ENCODE measurements at places on chromosomes 5 and 9.

- no peak for DNase-seq
Measured at GRCh38 chr9:89975630-89976029, 370.8 kb downstream of the GADD45G start.

- no peak for DNase-seq
Measured at GRCh38 chr9:4059437-4059836, 240.4 kb downstream of the GLIS3 start.

GRCh38 chr9:84123648-84124406 lies 143.2 kb downstream of the RMI1 start:
- DNase-seq = no peak

DNA sequence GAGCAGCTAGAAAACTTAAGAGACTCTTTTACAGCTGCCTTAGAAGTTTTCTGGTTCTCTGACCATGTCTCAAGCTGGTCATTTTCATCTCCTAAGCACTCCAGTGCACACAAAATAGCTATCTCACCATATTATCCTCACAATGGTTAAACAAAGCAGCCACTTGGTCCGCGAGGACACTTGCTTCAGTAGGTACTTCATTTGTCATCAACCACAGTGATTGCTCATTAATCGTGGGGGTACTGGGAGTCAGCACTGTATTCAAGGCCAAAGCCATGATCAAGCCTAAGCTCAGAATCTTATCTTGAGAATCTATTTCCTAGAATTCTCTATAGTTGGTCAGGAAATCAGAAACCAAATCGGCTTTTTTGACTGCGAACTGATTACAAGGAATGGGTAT lies 2.9 kb downstream of the ARL14EPL start:
- DNase-seq = no peak

GRCh38 chr5:7540736-7541485 lies 145.0 kb downstream of the ADCY2 start:
- no peak for DNase-seq

GRCh38 chr5:44546286-44546685 lies 157.1 kb upstream of the FGF10 start:
- DNase-seq = no peak

DNA sequence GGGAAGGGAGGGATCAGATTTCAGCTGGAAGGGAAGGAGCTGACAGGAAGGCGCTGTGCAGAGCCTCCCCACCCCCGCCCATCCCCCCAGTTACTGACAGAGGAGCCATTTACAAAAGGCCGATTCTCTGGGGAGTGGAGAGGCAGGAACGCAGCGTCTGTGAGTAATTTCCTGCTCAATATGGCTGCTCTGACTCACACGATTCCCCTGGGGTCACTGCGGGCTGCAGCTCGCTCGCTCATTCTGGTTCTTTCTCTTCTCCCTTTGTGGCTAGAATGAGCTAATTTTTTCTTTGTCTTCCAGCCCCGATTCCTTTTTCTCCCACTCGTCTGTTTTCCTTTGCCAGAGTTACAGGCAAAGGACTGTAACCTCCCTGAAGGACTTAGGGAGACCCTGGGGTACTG lies 28.8 kb downstream of the PTPA start:
- peak; percentile 70 for DNase-seq

- DNase-seq = no peak
Measured at GRCh38 chr9:75128535-75128934, 40.2 kb downstream of the OSTF1 start.

DNA sequence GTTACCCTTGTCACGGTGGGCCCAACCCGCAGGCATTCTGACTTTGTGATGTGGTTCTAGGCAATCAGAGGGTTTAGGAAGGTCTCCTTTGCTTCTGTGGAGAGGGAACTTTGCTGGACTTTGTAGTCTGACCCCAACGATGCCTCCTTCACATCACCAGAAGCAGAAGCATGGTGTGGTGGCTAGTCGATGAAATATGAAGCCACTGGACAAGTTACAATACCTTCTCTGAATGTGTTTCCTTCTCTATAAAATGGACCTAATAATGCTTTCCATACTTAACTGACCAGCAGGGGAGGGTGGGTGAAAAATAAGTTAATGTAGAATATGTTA lies 607 bp downstream of the SPEF2 start:
- no peak for DNase-seq

GRCh38 chr5:32443145-32443540 lies 1.4 kb downstream of the ZFR start:
- DNase-seq = no peak

- DNase-seq = no peak
Measured at GRCh38 chr9:76926324-76926741, 20.4 kb upstream of the PRUNE2 start.

DNA sequence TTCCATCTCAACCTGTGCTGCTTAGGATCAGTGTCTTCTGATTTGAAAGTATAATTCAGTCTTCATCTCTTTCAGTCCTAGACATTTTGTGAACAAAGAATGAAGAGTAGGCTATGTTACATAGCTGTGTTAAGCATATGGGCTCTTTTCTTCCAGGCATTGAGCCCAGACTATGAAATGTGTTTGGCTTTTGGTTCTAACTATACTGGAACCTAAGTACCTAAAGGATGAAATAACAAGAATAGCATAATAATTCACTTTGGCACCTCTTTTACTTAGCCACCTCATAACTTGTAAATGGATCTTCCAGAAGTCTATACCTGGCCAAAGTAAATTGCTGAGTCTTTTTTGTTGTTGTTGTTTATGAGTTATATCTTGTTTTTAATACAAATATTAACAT lies 71.4 kb downstream of the SLF1 start:
- DNase-seq = no peak

DNA sequence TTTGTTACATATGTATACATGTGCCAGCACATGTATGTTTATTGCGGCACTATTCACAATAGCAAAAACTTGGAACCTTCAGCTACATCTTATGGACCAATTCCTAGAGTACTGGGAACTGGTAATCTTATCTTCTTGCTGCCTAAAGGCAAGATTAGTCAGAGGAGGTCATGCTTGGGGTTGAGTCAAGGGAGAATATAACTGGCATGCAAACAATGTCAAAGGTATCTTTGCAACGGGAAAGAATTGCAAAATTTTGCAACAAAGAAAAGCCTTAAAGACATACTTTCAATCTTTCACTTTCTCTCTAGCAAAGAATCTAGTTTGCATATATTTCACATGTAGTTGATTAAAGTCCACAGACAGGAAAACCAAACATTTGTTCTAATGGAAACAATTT lies 145.2 kb downstream of the EDIL3 start:
- DNase-seq = no peak

DNA sequence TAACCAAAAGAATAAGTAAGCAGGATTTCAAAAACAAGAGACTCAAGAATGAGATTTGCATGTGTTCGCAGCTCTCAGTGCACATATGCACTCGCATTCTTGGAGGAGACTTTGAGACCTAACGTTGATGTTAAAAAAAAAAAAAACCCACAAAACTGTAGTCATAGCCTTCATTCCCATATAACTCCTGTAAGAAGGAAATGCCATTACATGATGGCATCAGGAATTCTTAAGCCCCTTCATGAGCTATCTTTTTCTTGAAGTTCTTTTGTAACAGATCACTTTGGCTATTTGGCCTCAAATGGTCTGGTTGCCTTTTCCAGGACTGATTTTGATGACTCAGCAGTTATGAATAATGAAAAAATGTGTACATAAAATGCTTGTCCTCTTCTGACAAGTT lies 113.8 kb downstream of the ALDH1A1 start:
- no peak for DNase-seq

DNA sequence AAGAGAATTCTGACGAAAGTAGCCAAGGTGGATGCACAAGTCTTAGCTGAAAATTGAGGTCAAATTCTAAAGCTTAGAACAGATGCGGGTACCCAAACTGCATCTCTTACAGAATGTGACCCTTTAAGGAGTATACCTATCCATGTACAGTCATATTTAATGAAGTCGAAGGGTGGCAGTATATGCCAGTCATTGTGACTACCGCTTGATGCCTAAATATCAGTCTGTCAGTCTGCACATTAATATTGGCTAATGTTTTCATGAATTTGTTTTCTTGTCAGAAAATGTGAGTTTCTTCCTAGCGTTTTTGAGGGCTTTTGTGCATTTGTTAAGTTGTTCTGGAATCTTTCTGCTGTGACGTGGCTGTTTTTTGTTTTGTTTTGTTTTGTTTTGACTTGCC lies 264.5 kb upstream of the ELAVL2 start:
- no peak for DNase-seq

All from T-helper 9 cell (primary cell).